Gastrocnemius medialis (tissue), 4 donors: ENCODE measurements at places on chromosomes 6 and 20. TPM values are rescaled to one million over a fixed set of nuclear protein-coding genes. Genes with fewer than 3 reads are reported as not detected.

The TP53INP2 gene
- total RNA-seq = 12.5 TPM

The SLC4A11 gene
- total RNA-seq = 2.7 TPM

GRCh38 chr6:40550202-40551101, 36.7 kb downstream of the LRFN2 start:
- DNase-seq = no peak

GRCh38 chr6:30782425-30783014, 38.2 kb upstream of the IER3 start:
- DNase-seq = no peak

DNA sequence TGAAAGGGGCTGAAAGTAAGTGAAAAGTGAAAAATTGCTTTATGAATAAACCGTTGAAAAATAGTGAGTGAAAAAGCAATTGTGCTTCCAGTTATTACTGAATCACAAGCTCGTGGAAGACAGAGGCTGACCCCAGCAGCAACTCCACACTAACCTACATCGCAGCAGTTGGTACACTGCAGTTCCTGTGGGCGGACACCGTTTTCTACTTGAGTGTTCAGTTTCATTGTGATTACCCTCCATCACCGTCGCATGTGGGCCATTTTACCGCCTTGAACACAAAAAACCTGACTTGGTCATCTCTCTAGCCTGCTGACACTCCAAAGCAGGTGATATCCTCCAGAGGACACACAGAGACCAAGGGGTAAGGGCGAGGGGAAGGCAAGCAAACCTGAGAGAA, 28.4 kb downstream of the PRDM1 start:
- no peak for DNase-seq

GRCh38 chr6:90458353-90459224, 128.3 kb downstream of the MAP3K7 start:
- no peak for DNase-seq

DNA sequence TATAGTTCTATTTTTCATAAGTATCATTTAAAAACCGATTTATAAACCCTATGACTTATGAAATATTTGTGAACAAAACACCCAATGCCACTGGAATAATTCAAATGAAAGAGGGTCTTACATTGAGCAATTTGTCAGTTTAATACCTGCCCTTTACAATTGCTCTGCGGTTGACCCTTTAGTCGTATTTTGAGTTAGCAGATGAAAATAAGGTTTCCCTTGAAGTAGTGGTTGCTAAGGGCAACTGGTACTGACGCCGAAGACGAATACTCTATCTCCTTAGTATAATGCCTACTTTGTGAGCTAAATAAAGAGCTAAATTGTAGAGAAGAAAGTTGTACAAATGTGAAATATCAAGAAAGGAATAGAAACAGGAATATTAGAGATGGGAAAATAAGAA, 69.4 kb downstream of the KCNQ5 start:
- no peak for DNase-seq

- no peak for DNase-seq
Measured at GRCh38 chr6:139863346-139863745, 488.9 kb upstream of the CITED2 start.

- DNase-seq = no peak
Measured at GRCh38 chr6:43947860-43948259, 177.8 kb downstream of the VEGFA start.

The ARMH2 gene
- total RNA-seq = not detected

GRCh38 chr6:113359155-113360140, 497.7 kb upstream of the MARCKS start:
- DNase-seq = no peak

The TFAP2A gene
- total RNA-seq = not detected

- DNase-seq = no peak
Measured at GRCh38 chr6:22248513-22249308, 48.1 kb downstream of the PRL start.

The TMEM244 gene
- total RNA-seq = not detected

DNA sequence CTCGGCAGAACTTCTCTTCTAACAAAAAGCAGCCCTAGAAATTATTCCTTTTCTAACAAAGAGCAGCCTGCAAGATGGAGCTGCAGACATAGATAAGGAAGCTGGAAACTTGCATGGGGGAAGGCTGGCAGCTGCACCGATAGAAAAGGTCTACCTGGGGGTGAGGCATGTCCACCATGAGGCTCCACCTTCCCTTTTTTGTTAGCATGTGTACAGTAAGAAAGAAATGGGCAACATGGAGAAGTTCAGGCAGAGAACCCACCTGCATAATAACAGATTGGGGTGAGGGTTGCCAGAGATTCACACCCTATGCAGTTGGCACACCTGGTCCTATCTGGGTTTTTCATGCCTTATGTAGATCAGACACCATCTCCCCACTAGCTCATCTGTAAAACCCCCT, 25.4 kb downstream of the ZNF311 start:
- DNase-seq = no peak
